ENCODE measurements at places on chromosomes 3 and 15. TPM values are rescaled to one million over a fixed set of nuclear protein-coding genes. Genes with fewer than 3 reads are reported as not detected.

Gene GNAT1
- not detected for total RNA-seq

- DNase-seq: no peak
Observed at GRCh38 chr15:39874890-39875549, 45.0 kb downstream of the GPR176 start.

GRCh38 chr15:88040516-88040915 lies 216.0 kb downstream of the NTRK3 start:
- no peak for DNase-seq

Gene CGNL1
- total RNA-seq: 38.1 TPM

- no peak for DNase-seq
Observed at GRCh38 chr3:153885359-153885758, 235.8 kb upstream of the ARHGEF26 start.

Gene SERINC4
- 0.31 TPM for total RNA-seq

Gene WDR93
- not detected for total RNA-seq
